ENCODE measurements at places on chromosomes 7 and 10.

GRCh38 chr10:16741540-16741939 lies 75.7 kb downstream of the RSU1 start:
- no peak for DNase-seq

GRCh38 chr7:129298268-129298893 lies 73.6 kb downstream of the AHCYL2 start:
- DNase-seq, result peak; percentile 19

DNA sequence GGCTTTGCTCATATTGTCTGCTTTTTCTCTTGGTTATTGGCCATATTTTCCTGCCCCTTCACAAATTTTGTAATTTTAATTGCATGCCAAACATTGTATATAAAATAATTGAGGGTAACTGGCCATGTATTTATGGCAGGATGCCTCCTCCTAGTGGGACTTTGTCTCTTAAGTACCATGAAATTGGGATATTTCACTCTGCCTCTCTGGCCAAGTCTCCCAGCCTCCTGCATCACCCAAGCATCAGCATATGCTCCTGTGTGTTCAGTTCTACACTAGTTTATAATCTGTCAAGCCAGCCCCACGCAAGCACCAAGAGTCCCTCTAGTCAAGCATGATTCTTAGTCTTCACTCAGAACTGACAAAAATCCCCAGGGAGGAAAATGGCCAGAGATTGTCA lies 44.2 kb upstream of the FHIP2A start:
- DNase-seq, result no peak

DNA sequence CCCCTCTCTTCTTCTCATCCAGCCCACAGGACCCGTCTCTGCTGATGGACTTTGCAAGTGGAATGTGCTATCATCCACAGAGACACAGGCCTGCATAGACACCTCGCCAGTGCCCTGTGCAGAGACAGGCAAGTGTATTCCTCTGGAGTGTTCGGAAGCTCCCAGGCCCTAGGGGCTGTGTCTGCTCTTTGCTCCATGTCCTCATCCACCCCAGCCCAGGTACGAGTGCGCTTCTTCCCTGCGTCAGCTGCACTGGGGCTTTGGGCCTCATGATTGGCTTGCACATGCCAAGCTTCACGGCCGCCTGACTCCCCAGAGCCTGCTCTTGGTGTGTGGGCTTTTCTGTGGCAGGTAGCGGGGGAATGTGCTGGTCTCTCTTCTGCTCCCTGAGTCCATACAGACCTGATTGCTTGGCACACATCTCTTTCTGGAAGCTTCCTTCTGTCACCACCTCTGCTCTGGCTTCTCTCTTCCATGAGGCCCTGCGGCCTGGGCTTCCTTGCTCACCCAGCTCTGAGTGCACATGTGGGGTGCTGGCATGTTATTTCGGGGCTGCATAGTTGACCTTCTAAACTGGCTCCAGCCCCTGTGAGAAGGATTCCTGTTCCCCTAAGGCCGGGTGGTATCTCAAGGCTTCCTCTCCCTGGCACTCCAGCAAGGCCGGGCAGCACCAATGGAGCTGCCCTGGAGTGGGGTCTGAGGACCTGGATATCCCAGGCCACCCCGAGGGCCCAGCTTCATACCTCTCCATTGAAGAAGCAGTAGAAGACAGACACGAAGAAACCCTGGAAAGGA lies 27.8 kb downstream of the CRHR2 start:
- no peak for DNase-seq

GRCh38 chr10:52442576-52442975 lies 128.5 kb downstream of the DKK1 start:
- DNase-seq, result no peak

Measured in globus pallidus (tissue), 1 donor.